Uterus (tissue), 4 donors: ENCODE measurements at places on chromosomes 5 and 9. TPM values are rescaled to one million over a fixed set of nuclear protein-coding genes. Genes with fewer than 3 reads are reported as not detected.
A peak's percentile ranks its signal among the peaks of the same experiment; 100 is the strongest.

- H3K4me3 ChIP-seq: no peak overlapping the region
- no peak for DNase-seq
- no peaks in the 10 kb centered on the region for H3K27me3 ChIP-seq
- no peak overlapping the region for H3K27ac ChIP-seq
These were observed 106.1 kb upstream of the C9orf72 start for GRCh38 chr9:27679338-27679737.

GRCh38 chr5:104594850-104595249 is 1032.3 kb upstream of the NUDT12 start:
- no peak overlapping the region for H3K27ac ChIP-seq
- H3K36me3 ChIP-seq: no peaks in the 10 kb centered on the region
- DNase-seq: no peak
- H3K4me3 ChIP-seq: no peak overlapping the region
- H3K4me1 ChIP-seq: no peaks in the 10 kb centered on the region

DNA sequence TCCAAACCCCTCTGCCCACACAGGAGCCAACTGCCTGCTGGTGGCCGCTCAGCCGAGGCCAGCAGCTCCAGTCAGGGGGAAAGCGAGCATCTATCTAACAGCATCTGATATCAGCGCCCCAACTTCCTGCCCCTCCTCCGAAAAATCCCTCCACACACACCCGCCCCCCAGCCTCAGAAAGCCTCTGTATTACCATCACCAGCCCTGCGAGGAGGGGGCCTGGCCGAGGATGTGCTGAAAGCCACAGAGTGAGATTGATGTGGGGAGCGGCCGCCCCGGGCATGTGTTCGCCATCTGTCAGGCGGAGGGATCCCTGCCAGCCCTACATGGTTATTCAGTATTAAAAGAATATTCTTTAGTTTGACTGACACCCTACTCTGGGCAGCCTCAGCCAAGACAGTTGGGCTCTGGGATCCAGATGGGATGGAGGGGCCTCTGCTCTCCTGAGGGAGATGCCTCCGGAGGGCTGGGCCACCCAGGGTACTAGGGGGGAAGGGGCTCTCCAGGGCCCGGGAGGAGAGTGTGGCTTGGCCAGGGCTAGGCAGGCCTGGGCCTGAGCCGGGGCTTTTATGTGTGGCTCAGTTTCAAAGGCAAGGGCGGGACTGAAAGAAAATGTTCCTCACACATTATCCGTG is 98.0 kb downstream of the HSD17B3 start:
- no peak overlapping the region for H3K27ac ChIP-seq
- H3K4me3 ChIP-seq: no peak overlapping the region
- no peak for DNase-seq
- no peaks in the 10 kb centered on the region for H3K27me3 ChIP-seq

- DNase-seq: peak; percentile 37
- no peaks in the 10 kb centered on the region for H3K27me3 ChIP-seq
- no peaks in the 10 kb centered on the region for H3K36me3 ChIP-seq
- H3K4me3 ChIP-seq: peak overlapping the region; percentile 82
- H3K4me1 ChIP-seq: peaks cover 5% of the 10 kb centered on the region
These were observed 478 bp downstream of the TEX10 start for GRCh38 chr9:100352201-100352726.

DNA sequence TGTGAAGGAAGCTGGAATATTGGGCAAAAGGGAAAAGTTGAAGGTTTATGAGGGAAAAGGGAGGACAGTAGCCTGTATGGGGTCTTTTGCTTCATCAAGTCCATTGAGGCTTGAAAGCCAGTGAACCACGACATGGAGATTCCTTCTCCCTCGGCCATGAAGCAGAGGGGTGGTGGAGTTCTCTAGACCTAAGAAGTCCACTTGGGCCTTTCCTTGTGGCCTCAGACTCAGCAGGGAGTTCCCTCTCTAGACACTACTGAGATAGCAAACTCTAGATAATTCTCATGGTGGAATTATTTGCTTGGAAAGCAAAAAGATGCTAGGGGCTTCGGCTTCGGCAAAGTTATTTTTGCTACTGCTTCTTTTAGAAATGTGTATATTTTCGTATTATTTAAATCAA is 78.5 kb downstream of the FOXD1 start:
- DNase-seq: no peak
- no peak overlapping the region for H3K27ac ChIP-seq
- no peaks in the 10 kb centered on the region for H3K27me3 ChIP-seq
- H3K36me3 ChIP-seq: no peaks in the 10 kb centered on the region
- H3K4me1 ChIP-seq: no peaks in the 10 kb centered on the region

The SLC6A18 gene
- total RNA-seq: not detected

- H3K4me1 ChIP-seq: no peaks in the 10 kb centered on the region
- peak overlapping the region; percentile 68 for H3K27ac ChIP-seq
- DNase-seq: peak; percentile 38
These were observed 243.8 kb downstream of the BNC2 start for GRCh38 chr9:16626577-16627130.

DNA sequence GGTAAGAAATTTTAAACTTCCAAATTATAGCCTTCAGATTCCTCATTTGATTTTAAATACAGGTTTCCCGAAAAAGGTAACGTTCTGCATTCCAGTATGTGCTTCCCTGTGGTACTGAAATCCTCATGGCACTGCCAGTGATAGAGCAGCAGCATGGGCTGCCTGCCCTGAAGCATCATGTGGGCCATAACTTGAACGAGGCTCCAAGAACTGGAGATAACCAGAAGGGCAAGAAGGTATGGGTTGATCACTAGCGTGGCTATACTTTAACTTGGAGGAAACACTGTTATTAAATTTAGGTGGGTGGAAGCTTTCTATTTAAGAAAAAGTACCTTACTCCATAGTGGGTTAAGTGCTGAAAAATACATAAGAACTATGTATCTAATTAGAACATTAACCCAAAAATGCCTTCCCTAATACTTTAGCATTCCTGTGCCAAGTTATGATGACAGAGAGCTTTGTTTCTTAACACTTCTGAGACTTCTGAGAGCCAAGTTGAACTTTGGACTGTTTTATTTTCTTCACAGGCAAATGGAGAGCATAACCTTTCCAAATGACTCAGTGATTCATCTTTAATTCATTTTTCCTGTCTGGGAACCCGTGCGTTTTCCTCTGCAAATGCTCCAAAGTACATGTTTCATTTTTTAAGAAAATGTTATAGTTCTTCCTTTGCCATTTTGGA is 191.5 kb upstream of the GNA14 start:
- no peak overlapping the region for H3K4me3 ChIP-seq
- DNase-seq: no peak
- no peaks in the 10 kb centered on the region for H3K27me3 ChIP-seq
- H3K27ac ChIP-seq: peak overlapping the region; percentile 45
- H3K36me3 ChIP-seq: no peaks in the 10 kb centered on the region

The CBY3 gene
- total RNA-seq: not detected

The UNC5A gene
- not detected for total RNA-seq

- H3K27me3 ChIP-seq: no peaks in the 10 kb centered on the region
- H3K36me3 ChIP-seq: no peaks in the 10 kb centered on the region
- peak overlapping the region; percentile 32 for H3K27ac ChIP-seq
- H3K4me3 ChIP-seq: no peak overlapping the region
- no peaks in the 10 kb centered on the region for H3K4me1 ChIP-seq
These were observed 18.0 kb downstream of the DAPK1 start for GRCh38 chr9:87515588-87516221.

The S100Z gene
- total RNA-seq: not detected

- H3K27me3 ChIP-seq: no peaks in the 10 kb centered on the region
- peak; percentile 34 for DNase-seq
- no peak overlapping the region for H3K4me3 ChIP-seq
- no peaks in the 10 kb centered on the region for H3K4me1 ChIP-seq
- no peaks in the 10 kb centered on the region for H3K36me3 ChIP-seq
These were observed 294.7 kb upstream of the DMRT1 start for GRCh38 chr9:546797-547223.

- no peaks in the 10 kb centered on the region for H3K36me3 ChIP-seq
- DNase-seq: no peak
- H3K4me1 ChIP-seq: no peaks in the 10 kb centered on the region
- H3K27ac ChIP-seq: no peak overlapping the region
- H3K4me3 ChIP-seq: no peak overlapping the region
These were observed 197.1 kb downstream of the CAVIN4 start for GRCh38 chr9:100774962-100775361.

GRCh38 chr5:1483856-1484729 is 38.9 kb upstream of the SLC6A3 start:
- H3K4me1 ChIP-seq: no peaks in the 10 kb centered on the region
- no peaks in the 10 kb centered on the region for H3K36me3 ChIP-seq
- H3K27ac ChIP-seq: no peak overlapping the region
- DNase-seq: no peak

The CD72 gene
- total RNA-seq: not detected

The SPINK1 gene
- not detected for total RNA-seq

GRCh38 chr5:5589857-5590256 is 167.4 kb downstream of the ICE1 start:
- H3K27me3 ChIP-seq: no peaks in the 10 kb centered on the region
- H3K4me3 ChIP-seq: no peak overlapping the region
- H3K4me1 ChIP-seq: no peaks in the 10 kb centered on the region
- DNase-seq: no peak
- no peak overlapping the region for H3K27ac ChIP-seq

DNA sequence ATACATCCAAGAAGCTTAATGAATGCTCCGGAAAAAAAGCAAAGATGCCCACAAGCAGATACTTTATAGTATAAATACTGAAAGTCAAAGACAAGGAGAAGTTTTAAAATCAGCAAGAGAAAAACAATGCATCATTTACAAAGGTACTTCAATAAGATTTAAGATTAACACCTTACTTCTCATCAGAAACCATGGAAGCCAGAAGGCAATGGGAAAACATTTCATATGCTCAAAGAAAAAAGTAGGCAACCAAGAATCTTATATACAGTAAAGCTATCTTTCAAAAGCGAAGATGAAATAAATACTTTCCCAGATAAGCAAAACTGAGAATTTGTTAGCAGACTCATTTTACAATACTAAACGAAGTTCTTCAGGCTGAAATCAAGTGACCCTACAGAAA is 51.1 kb downstream of the ABHD17B start:
- H3K36me3 ChIP-seq: no peaks in the 10 kb centered on the region
- no peaks in the 10 kb centered on the region for H3K4me1 ChIP-seq
- H3K4me3 ChIP-seq: no peak overlapping the region
- H3K27me3 ChIP-seq: no peaks in the 10 kb centered on the region

The OBP2B gene
- not detected for total RNA-seq

- H3K27ac ChIP-seq: no peak overlapping the region
- H3K4me3 ChIP-seq: no peak overlapping the region
- H3K36me3 ChIP-seq: no peaks in the 10 kb centered on the region
These were observed 93.8 kb upstream of the BNC2 start for GRCh38 chr9:16964228-16964627.

GRCh38 chr9:76560481-76560922 is 101.5 kb downstream of the GCNT1 start:
- no peak overlapping the region for H3K4me3 ChIP-seq
- DNase-seq: no peak
- no peak overlapping the region for H3K27ac ChIP-seq
- H3K4me1 ChIP-seq: no peaks in the 10 kb centered on the region
- no peaks in the 10 kb centered on the region for H3K36me3 ChIP-seq
- H3K27me3 ChIP-seq: no peaks in the 10 kb centered on the region

- H3K36me3 ChIP-seq: no peaks in the 10 kb centered on the region
- no peak overlapping the region for H3K4me3 ChIP-seq
- no peak for DNase-seq
- H3K27ac ChIP-seq: no peak overlapping the region
These were observed 29.5 kb downstream of the SURF6 start for GRCh38 chr9:133306242-133307204.

GRCh38 chr5:14228219-14228618 is 85.1 kb downstream of the TRIO start:
- H3K27ac ChIP-seq: no peak overlapping the region
- no peaks in the 10 kb centered on the region for H3K27me3 ChIP-seq
- no peaks in the 10 kb centered on the region for H3K36me3 ChIP-seq
- H3K4me3 ChIP-seq: no peak overlapping the region
- DNase-seq: no peak

GRCh38 chr5:73899055-73899454 is 273.1 kb downstream of the ARHGEF28 start:
- H3K4me3 ChIP-seq: no peak overlapping the region
- no peak overlapping the region for H3K27ac ChIP-seq
- H3K27me3 ChIP-seq: no peaks in the 10 kb centered on the region

The MCCC2 gene
- 32.8 TPM for total RNA-seq

The TNIP1 gene
- total RNA-seq: 47.4 TPM

- peaks cover 19% of the 10 kb centered on the region for H3K4me1 ChIP-seq
- peak; percentile 49 for DNase-seq
- peak overlapping the region; percentile 55 for H3K27ac ChIP-seq
- H3K4me3 ChIP-seq: peak overlapping the region; percentile 57
- H3K27me3 ChIP-seq: no peaks in the 10 kb centered on the region
These were observed 48.9 kb downstream of the DAB2IP start for GRCh38 chr9:121700165-121700831.
